ENCODE measurements at places on chromosomes 6 and 20.

DNA sequence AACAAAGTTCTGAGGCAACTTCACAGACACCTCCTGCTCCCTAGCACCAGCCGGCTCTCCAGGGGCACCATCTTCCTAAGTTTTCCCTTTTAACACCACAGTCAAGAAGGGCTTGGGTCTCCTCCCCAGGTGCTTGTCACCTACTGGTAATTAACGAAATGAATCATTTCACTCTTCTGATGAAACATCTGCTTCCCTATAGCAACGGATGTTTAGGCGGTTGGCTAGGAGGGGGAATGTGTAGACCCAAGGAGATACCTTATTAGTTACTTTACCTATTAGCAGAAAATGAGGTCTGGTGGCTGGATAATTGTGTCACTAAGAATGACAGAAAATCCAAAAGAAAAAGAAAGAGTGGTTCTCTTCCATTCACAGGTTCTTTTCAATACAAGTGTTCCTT is 46.3 kb upstream of the FABP7 start:
- no peak for DNase-seq

DNA sequence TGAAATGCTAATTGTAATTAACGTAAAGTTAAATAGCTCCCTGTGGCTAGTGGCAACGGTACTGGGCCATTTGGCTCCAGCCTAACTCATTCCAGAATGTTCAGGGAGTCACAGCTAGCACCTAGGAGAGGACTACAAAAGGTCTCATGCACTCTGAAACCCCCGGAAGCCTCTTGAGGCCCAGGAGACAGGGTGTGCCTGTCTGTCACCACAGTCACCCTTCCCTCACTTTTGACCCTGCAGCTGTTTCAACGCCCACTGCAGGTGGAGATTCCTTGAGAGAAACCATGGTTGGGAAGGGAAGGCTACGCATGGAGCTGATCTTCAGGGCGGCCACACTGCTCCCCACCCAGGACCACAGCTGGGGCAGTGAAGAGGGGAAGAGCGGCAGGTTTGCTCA is 58.6 kb downstream of the SULF2 start:
- no peak for DNase-seq

GRCh38 chr6:29559524-29560287 is at the start of gene UBD:
TSS of gene UBD (minus strand) at chr6:29559732. CDS start at chr6:29559701, 31 bp downstream.
- no peak for DNase-seq

GRCh38 chr6:70445001-70445400 is 31.7 kb downstream of the FAM135A start:
- DNase-seq = no peak

DNA sequence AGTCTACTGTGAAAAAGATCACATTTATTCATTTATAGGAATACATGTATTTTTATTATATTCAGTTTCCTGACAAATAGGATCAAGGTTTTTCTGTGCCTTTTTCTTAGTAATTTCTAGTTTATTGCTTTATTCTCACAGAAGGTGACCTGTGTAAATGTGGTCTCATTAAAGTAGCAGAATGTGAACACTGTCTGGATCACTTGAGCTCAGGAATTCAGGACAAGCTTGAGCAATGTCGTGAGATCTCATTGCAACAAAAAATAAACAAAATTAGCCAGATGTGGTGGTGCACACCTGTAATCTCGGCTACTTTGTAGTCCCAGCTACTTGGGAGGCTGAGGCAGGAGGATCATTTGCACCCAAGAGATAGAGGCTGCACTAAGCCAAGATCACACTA is 516.7 kb downstream of the CDKAL1 start:
- DNase-seq = no peak

DNA sequence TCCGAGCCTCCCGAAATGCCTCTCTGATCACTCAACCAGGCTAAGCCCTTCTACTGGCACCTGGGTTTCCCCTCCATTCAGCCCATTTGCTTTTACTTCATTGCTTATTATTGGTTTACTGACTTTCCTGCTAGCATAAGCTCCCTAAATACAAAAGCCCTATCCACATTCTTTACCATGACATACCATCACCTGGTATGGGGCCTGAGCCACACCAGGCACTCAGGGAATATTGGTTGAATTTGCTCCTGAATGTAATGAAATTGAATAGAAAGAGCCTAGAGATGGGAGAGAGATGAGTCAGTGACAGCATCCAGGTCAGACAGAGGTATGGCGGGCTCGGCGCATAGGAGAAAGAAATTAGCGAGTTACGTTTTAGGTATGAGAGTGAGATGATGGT is 120.0 kb downstream of the CD164 start:
- no peak for DNase-seq

DNA sequence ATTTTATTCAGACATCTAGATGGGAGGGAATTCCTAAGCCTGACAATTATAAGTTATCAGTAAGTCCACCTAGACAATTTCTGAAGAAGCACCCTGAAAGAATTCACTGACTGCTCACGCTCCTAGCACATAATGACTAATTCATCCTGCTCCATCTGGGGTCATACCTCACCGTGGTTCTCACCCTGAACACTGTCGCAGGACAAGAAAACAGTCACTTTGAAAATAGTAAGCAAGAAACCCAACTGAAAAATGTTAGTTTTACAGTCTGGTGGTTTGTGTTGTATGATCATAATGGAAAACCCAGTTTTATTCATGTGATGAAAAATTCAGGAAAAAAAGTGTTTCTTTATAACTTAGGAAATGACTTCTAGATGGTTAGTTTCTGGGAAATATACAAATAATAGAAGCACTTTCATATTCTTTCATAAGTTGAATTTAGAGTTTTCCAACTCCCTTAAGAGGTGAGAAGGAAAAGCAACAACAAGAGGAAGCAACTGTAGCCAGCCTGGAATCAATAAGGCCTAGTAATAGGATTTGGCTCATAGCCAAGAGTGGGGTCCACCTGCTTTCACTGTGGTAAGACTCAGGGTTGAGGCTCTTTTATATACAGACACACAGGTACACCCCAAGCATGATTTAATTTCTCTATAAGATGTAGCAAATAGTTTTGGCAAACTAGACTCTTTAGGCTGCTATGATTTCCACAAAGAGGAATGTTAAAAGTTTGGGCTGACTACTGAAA is 94.1 kb downstream of the HIVEP2 start:
- peak; percentile 33 for DNase-seq

DNA sequence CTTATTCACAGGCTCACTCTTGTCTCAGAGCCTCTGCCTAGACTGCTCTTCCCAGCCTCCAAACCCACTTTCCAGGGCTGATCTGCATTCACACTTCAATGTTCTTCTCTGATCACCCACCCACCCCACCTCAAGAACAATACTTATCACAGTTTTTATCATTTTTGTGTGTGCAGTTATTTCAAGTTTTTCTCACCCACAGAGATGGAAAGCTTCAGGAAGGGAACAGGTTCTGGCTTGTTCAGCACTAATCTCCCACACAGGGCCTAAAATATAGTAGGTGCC is 160.9 kb downstream of the MRPL14 start:
- DNase-seq = no peak

DNA sequence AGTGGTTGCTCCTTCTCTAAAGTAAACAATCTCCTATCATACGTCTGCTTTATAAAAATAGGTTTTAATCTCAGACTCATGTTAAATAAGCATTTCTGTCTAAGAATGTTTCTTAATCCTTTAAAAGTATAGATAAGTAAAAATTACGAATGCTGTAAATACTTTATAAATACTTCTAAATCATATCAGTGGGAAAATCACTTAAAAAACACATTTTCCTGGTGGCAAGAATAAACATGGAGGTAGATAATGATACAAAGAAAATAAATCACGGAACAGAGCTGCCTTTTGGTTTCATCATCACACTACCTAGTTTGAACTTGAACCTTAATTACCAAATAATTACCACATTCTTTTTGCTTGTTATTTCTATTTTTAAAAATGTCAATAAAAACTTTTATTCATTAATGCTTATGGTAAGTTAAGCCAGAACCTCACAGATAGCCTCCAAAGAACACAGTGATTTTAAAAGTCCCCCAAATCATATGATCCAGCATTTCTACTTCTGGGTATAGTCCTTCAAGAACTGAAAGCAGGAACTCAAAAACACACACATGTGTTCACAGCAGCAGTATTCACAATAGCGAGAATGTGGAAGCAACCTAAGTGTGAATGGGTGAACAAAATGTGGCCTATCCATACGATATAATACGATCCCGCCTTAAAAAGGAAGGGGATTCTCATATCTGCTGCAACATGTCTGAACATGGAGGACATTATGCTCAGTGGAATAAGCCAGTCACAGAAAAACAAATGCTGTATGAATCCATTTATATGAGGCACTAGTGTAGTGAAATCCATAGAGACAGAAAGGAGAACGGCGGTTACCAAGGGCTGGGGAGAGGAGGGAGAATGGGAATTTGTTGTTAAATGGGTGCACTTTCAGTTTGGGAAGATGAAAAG is 72.4 kb downstream of the SLC22A23 start:
- no peak for DNase-seq

GRCh38 chr6:154017786-154018185 is 21.3 kb upstream of the OPRM1 start:
- no peak for DNase-seq

GRCh38 chr6:41080621-41081020 is 7.8 kb downstream of the NFYA start:
- no peak for DNase-seq

DNA sequence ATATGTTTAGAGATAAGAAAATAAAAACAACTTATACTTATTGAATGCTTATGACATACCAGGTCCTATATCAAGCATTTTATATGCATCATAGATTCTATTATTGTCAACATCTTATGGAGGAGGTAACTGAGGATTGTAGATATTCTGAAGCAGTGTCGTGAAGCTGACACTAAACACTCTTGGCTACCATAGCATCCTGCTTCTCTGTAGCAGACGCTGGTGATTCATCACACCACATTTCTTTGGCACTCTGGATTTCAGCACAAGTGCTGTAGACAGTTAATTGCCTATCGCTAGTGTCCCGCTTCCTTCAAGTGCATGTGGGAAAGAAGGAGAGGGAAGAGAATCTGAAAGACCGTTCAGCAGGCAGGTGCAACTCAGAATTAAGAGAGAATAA is 317.1 kb downstream of the PLCB1 start:
- no peak for DNase-seq

GRCh38 chr20:38671701-38672292 is 52.5 kb upstream of the SLC32A1 start:
- no peak for DNase-seq

- no peak for DNase-seq
These were observed 236.6 kb downstream of the ARID1B start for GRCh38 chr6:157013649-157014304.

DNA sequence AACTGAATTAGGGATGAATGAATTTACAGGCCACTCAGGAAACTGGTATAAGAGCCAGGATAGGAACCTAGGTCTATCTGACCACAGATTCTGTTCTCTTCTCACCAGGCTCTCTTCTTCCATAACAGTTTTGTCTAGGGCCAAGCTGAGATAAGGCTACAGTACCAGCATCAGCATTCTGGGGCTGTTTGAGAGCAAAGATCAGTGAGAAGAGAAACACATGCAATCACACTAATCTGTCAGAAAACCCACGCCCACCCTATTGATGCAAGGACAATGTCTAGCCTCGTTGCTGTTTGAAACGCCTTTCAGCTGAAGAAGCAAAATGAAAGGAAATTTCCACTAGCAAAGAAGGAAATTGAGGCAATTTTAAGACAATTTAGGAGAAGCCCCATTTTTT is 137.7 kb downstream of the LCA5 start:
- no peak for DNase-seq

DNA sequence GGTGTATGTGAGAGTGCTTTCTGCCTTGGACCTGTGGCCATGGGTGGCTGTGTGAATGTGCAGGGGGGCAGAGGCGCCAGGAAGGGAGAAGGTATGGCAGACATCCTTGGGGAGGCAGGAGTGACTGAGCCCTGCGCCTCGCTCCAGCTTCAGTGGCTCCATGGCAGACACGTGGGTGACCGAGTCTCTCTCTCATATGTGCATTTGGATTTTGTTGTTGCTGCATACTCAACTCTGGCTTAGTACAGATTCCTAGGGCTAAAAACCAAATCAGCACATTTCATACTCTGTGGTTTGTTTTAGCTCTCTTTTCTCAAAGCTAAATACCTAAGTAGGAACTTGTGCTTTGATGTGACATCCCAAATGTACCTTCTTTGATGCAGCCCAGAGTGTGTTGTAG is 97.6 kb downstream of the DTD1 start:
- no peak for DNase-seq

DNA sequence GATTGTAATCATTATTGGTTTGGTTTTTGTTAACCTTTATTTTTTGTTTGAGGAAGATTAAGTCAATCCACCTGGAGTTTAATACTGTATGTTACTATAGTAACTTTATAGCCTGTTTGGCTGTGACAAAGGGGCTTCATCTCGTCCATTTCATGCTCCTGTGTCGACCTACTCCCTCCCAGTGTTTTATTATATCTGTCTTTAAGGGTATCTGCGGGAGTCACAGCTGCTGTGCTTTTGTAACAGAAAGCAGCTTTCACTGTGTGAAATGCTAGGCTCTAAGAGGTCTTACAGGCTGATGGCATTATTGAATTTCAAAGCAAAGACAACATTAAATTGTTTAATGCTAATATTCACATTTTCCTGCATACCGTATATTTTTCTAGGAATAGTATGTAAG is 698.0 kb upstream of the POU3F2 start:
- DNase-seq = no peak

DNA sequence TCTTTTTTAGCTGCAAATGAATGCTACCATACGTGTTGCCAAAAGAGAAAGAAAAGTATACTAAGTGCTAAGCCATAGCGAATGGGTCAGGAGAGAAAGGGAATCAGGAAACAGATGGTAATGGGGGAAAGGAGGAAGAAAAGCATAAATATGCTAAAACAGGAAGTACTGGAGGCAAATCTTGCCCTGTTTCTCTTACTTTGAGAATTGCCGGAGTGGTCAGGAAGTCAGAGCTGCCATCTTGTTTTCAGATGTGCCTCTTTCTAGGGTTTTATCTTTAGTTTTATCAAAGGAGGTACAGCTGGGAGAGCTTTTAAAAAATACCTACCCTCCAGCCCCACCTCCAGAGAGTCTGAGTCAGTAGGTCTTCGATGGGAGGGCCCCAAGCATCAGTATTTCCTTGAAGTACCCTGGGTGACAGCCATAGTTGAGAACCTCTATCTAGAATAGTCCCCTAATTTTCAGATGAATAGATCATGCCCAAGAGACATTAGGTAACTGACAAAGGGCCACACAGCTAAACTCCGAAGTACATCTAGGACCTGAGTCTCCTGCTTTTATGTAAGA is 193.3 kb downstream of the CLIC5 start:
- no peak for DNase-seq

All from NK-92 treated with Interleukin-12 subunit alpha and Interleukin-12 subunit beta, amount 100 ng/mL, for 24 hours (cell line).